ENCODE measurements at places on chromosomes 3 and 15. TPM values are rescaled to one million over a fixed set of nuclear protein-coding genes. Genes with fewer than 3 reads are reported as not detected.

Gene KLHL40
- not detected for total RNA-seq

Gene TMIE
- total RNA-seq, result 3.3 TPM

Gene ACP3
- not detected for total RNA-seq

Gene UMPS
- total RNA-seq, result 31.5 TPM

Gene TXNRD3
- total RNA-seq, result 0.97 TPM

Gene TMEM158
- not detected for total RNA-seq

Gene SENP8
- 1.1 TPM for total RNA-seq

Gene SPTSSB
- total RNA-seq, result not detected

Gene CORO2B
- total RNA-seq, result not detected

Gene ECE2
- total RNA-seq, result not detected

Gene GOLGA6A
- total RNA-seq, result 0.17 TPM

Gene CTXND1
- not detected for total RNA-seq

Gene ZIC4
- not detected for total RNA-seq

GRCh38 chr3:123593381-123593780 lies 8.5 kb upstream of the HACD2 start:
- DNase-seq, result no peak

DNA sequence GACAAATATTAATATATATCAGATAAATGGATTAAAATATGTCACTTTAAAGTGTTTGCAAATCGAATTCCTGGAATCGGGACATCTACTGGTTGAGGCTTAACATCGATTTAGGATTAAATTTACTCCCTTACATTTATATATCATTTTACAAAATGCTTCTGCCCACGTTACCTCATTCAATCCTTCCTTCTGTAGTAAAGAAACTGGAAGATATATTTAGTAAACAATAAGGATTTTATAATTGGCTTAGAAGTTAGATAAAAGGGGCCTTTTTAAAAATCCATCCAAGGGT lies 1.3 kb downstream of the CLPX start:
- no peak for DNase-seq

DNA sequence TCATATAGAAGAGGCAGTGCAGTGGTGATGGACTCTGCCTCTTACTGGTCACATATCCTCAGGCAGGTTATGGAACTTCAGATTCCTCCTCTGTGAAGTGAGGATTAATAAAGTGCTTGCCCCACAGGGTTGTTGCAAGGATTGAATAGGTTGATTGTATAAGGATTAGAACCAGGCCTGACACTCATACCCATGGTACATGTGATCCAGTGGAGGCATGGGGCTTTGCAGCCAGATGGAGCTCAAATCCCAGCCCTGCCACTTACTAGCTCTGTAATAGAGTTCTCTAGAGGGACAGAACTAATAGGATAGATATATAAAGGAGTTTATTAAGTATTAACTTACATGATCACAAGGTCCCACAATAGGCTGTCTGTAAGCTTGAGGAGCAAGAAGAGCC lies 184.6 kb upstream of the EIF1B start:
- DNase-seq, result no peak

DNA sequence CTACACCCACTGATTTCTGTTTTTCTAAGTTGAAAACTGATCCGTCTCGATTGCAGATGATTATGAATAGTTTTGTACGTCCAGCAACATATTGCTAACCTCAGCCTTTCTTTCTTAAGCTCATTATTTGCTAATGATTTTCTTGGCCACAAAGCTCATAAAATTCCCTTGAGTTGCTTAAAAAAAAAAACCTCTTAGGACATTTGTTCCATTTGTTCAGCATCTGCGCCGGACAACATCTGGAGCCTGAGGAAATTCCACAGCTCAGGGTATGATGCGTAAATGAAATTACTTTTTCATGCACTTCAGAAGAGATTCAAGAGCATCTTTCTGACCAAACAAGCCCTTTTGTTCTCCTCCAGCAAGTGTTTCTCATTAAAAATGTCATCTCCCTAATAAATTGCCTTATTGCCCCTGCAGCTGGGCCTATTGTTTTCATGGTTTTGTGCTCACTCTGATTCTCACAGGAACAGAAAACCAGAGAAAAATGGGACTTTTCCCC lies 249.1 kb upstream of the MCTP2 start:
- DNase-seq, result no peak

- no peak for DNase-seq
Measured at GRCh38 chr15:67558502-67558901, 16.0 kb downstream of the MAP2K5 start.

- no peak for DNase-seq
Measured at GRCh38 chr3:107973152-107973551, 117.7 kb downstream of the CD47 start.

- no peak for DNase-seq
Measured at GRCh38 chr15:78243491-78243941, 9.2 kb upstream of the ACSBG1 start.

- DNase-seq, result peak; percentile 74
Measured at GRCh38 chr3:187777331-187777941, 32.2 kb upstream of the BCL6 start.

DNA sequence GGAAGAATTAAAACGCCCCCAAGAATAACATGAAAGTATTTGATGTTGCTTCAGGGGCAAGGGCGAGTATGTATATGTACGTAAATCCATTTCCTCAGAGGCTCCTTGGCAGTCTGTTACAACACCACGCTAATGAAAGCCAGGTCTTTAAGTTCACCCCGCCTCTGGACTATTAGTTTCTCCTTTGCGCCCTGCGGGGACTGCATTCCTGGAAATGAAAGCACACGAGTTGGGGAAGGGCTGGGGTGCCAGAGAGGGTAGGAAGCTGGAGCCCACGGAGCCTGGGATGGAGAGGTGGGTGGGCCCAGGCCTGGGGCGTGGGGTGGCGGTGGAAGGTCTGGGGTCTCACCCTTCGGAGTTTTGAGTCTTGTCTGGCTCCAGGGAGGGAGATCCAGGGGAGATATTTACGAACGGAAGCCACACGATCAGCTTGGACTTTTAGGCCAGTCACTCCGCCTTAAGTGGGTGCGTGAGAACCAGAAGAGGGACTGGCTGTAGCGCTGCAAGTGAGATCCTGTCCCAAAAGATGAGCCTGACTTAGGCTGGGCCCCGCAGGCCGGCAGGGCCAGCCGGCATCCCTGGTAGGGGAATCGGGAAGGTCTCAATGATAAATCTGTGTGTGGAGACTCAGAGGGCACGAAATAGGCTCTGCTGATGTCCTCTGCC lies 1.6 kb upstream of the PLCL2 start:
- no peak for DNase-seq

DNA sequence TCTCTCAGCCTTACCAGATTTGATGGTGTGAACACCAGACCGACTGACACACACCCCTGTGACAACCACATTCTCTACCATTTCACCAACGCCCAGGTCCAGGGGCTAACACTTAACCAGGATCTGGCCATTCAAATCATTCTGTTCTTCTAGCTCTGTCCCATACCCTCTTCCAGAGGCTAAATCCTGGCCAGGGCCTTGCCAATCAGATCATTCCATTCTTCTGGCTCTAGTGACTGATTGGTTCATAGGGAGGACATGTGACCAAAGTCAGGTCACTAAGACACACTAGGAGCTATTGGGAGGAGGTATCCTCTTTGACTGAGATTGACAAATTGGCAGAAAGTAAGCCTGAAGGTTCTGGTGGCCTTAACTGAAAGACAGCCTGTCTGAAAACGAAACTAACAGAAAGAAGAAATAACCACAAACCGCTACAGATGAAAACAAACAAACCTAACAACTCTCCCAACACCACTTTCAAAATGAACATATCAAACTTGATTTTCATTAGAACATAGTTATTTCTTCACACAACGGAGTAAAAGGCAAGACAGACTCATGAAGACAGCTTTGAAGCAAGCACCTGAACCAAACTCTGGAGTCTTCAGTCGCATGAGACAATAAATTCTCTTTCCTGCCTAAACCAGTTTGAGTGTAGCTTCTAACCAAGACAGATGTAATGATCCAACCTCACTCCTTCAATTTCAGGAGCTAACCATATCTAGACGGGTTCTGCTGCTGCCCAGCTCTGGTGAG lies 68.5 kb downstream of the TRANK1 start:
- DNase-seq, result peak; percentile 66

DNA sequence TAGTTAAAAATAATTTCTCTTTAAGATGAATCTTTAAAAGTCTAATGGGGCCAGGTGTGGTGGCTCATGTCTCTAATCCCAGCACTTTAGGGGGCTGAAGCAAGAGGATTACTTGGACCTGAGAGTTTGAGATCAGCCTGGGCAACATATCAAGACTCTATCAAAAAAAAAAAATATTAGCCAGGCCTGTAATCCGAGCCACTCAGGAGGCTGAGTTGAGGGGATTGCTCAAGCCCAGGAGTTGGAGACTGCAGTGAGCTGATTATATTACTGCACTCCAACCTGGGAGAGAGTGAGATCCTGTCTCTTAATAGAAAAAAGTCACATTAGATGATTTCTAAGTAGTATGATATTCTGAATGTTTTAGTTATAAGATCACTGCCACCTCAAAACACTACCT lies 322.0 kb upstream of the MANF start:
- DNase-seq, result no peak

DNA sequence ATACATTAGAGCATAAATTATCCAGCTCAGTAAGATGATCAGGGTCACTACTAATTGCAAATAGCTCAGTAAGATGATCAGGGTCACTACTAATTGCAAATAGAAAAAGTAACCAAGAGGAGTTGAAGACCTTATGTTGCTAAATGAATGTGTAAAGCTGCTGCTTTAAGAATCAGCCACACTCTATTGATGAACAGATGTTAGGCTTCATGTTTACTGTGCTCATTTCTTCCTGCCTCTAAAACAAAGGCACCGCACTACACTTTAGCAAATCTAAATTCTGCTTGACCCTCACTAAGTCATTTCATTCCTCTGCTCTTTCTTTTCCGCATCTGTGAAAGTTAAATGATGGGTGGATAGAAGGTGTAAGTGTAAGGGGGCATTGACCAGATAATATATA lies 92.6 kb upstream of the PLSCR4 start:
- no peak for DNase-seq

DNA sequence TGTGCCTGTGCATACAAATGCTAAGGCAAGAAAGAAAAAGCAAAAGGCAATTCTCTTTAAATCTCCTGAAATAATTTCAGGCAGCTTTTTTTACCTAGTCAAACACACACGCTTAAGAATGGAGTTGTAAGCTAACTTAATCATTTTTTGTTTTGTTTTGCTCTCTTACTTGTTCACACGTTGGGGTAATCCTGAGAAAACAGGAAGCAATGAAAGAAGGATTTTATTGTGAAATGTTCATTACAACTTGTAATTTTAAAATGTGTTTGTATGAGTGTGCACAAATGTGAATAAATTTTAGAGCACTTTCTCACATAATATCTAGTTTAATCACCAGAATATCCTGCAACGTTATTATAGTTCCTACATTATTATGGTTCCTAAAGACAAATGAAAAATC lies 263.8 kb downstream of the LPP start:
- no peak for DNase-seq

GRCh38 chr3:53804697-53805462 lies 41.3 kb downstream of the CHDH start:
- no peak for DNase-seq

DNA sequence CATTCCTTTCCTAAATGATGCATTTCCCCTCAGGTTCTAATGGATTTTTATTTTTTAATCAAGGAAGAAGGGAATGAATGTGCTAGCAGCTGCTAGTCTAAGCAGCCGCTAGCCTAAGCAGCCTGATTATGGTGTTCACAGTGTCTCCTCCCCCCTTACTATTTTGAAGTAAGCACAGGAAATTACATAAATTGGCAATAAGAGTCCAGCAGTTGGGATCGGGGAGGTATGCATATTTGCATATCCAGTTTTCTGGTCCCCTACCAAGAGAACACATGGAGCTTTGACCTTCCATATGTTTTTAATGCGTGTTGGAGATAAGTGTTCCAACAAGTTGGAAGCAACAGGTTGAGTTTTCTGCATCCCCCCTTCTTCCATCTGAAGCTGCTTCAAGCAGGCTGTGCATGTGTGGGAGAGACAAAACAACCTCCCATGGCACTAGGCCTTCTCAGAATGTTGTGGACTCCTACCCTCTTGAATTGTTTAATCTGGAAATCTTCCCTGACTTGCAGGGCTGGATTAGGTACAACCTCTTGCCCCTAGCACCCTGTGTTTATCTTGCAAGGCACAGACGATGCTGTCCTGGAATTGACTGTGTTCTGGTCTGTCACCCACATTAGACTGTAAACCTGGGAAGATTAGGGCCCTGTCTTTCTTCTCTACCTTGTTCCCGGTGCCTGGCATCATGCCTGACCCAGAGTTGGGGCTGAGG lies 124.8 kb upstream of the LRIG1 start:
- DNase-seq, result no peak

DNA sequence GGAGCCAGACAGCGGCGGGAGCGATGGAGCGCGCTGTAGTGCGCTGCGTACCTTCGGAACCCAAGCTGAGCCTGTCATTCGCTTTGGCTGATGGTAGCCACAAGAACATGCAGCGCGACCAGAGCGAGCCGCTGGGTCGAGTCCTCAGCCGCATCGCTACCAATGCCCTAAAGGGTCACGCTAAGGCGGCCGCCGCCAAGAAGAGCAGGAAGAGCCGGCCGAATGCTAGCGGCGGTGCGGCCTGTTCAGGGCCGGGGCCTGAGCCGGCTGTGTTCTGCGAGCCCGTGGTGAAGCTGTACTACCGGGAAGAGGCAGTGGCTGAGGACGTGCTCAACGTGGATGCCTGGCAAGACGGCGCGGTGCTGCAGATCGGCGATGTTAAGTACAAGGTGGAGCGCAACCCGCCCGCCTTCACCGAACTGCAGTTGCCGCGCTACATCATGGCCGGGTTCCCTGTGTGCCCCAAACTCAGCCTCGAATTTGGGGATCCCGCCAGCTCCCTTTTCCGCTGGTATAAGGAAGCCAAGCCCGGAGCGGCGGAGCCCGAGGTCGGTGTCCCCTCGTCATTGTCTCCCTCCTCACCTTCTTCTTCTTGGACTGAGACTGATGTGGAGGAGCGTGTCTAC lies 498 bp downstream of the PDE12 start:
- DNase-seq, result no peak

DNA sequence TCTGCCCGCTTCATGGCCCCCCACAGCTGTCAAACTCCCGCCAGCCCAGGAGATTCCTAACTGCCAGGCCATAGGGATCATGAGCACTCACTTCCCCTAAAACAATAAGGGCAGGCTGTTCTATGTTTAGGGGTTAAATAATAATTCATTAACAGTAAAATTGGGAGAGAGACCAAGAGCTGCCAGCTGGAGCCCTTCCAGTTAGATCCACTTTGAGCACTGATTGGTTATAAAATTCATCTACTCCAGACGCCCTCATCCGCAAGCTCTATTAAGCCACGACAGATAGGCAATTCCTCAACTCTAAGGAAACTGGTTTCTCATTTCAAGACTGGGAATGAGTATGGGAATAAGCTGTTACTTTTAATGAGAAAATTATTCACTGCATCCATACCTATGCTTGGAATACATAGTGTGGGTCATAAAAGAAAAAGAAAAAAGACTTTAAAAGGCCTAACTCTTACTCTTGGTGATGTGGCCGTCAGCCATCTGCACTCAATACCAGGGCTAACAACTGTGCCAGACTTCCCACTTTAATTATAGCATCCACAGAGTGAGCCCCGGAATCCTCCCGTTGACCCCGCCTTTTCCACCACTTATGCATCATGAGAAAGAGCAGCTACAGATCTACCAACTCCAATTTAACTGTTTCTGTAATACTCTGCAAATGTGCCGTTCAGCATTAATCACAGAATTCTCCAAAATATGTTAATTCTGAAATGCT lies 44.5 kb downstream of the IL17RD start:
- no peak for DNase-seq

GRCh38 chr3:41369838-41370237 lies 170.5 kb downstream of the CTNNB1 start:
- DNase-seq, result no peak

GRCh38 chr3:44395714-44396113 lies 57.1 kb downstream of the TCAIM start:
- no peak for DNase-seq
